Stimulated activated CD4-positive, alpha-beta T cell treated with anti-CD3 and anti-CD28 coated beads, Interleukin-12 subunit alpha, Interleukin-12 subunit beta, amount 100 ng/mL, for 4 hours (primary cell): ENCODE measurements at places on chromosomes 2 and 18.
A peak's percentile ranks its signal among the peaks of the same experiment; 100 is the strongest.

DNA sequence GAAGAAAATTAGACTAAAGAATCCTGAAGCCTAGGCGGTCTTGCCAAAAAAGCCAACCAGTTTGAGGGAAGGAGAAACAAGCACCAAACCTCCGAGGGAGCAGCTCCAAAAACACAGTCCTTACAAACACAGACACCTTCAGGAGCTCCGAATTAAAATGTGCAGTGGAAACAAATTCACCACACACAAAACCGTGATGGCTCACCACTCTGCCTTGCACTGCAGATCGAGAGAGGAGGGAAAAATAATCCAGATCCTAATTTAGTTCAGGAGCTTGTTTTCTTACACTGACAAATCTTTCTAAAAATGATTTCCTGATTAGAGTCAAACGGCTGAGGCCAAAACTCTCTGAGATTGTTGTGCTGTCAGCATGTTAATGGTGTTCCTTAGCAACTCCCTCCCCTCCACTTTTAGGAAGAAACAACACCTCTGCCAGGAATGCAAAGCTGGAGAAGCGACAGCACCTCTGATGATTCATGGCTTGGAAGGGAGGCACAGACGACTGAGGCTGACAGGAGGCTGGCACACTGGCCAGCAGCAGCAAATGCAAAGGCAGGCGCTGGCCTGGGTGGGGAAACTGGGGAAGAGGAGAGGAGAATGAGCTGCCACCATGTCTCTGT lies 249.4 kb upstream of the KLHL29 start:
- DNase-seq: no peak

DNA sequence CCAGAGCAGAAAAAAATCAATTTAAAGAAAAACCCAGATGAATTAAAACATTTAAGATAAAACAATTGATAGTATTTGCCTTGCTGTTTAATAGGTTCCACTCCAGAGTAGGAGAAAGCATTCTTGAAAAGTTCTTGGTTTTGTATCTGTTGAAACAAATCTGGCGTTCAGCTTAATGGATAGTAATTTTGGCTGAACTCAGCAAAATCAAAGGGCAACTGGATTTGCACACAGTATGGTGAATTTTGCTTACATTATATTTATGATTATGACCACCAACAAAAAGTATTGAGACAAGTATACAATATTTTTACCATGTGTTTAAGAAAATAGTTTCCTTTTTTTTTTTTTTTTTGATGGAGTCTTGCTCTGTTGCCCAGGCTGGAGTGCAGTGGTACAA lies 34.0 kb downstream of the SLC4A10 start:
- no peak for DNase-seq

DNA sequence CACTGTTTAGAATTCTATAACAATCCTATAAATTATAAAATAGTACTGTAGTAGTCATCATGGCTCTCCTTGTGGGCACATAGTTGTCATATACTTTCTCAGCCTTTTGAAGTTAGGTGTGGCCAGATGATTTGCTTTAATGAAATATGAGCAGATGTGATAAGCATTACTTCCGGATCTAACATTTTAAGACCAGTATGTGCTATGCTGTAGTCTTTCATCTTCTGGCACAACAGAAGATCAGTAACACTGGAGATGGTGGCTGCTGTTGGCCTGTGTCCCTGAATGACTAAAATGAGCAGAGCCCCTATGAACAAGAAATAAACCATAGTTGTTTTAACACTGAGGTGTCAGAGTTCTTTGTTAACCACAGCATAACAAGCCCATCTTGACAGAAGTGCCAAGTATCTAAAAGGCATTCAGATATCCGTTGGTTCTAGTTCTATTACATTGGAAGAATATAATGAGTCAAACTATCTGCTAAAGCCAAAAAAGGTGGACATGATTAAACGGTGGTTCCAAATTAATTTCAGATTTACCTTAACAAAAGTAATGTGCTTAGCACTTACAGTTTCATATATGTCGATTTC lies 6.3 kb downstream of the MEX3C start:
- no peak for DNase-seq

DNA sequence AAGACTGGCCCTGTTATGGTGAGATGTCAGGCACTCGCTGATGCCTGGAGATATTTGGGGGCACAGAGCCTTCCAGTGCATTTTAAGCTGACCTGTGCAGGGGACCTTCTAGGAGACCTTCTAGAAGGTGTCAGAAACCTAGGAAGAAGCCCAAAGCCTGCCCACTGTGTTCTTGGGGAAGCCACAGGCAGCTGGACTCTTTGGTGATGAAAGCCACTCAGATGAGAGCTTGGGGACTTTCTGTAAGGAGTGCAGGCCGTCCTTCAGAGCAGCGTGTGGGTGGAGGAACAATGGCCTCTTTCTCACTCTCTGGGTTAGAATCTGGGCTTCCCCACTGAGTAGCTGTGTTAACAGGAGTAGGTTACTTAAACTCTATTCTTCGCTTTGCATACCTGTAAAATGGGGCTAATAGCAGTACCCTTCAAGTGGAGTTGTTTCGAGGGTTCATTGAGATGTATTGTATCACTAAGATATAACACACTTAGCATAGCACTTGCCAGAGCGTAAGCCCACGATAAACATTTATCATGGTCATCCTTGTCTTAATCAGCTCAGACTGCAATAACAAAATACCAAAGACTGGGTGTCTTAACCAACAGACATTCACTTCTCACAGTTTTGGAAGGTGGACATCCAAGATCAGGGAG lies 322.3 kb upstream of the EPAS1 start:
- DNase-seq: no peak

DNA sequence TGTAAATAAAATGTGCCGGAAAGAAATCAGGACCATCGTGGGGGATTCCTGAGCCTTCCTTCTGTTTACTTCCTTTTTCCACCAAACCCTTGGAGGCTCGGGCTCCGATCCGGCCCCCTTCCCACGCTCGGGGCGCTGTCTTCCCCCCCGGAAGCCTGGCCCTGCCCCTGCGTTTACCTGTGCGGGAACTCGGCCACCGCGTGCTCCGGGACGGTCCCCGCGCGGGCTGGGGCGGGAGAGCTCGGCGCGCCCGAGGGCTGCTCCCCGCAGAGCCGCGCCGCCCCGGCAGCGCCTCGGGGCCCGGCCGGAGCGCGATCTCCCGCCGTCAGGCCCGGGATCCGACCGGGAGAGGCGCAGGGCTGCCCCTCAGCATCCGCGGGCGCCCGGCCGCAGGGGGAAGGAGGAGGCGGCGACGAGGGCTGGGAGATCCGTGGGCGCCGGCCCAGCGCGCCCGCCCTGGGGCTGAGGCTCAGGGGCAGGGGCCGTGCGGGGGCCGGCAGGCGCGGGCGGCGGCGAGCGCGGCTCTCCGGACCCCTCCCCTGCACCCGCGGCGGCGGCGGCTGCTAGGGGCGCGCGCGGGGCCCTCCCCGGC lies 435 bp downstream of the ADCY3 start:
- peak; percentile 39 for DNase-seq

GRCh38 chr2:161956738-161957137 lies 117.3 kb downstream of the DPP4 start:
- DNase-seq: no peak

- no peak for DNase-seq
These were observed 18.4 kb upstream of the CPO start for GRCh38 chr2:206920951-206921350.

DNA sequence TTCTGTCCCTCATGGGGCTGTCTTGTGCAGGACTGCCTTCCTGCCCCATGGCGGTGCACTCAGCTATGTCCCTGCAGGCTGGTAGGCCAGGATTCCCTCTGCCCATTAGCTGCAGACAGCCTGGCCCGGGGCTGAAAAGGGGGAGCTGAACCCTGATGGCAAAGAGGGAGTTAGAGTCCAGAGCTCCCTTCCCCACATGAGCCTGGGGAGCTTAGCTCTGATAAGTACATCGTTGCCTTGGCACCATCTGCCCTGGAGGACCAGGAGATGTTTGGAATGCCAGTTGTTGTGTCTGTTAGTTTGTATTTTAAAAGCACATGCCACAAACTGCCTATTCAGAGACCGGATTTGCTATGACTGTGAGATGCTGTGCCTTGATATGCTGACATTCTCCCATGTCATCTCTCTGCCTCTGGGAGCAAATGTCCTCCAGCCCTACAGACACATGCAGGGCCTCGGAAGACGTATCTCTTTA lies 65.1 kb upstream of the AFF3 start:
- no peak for DNase-seq

- no peak for DNase-seq
These were observed 149.2 kb upstream of the VWC2L start for GRCh38 chr2:214261683-214262082.

DNA sequence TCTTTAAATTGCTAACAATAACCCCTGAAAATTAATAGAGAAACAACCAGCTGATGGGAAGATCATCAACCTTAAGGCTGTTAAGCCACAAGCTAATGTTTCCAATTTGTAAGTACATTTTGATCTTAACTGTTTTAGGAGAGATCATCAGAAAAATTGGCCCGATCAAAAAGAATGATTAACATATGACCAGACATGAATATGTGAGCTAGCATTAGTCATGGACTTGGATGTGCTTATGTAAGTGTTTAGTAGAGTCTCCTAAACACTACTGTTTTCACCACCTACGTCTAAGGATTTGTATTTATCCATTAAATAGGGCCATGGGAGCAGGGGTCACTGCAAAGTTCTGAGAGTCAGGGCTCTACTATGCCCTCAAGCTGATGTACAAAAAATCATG lies 4.3 kb downstream of the LMAN1 start:
- DNase-seq: no peak

DNA sequence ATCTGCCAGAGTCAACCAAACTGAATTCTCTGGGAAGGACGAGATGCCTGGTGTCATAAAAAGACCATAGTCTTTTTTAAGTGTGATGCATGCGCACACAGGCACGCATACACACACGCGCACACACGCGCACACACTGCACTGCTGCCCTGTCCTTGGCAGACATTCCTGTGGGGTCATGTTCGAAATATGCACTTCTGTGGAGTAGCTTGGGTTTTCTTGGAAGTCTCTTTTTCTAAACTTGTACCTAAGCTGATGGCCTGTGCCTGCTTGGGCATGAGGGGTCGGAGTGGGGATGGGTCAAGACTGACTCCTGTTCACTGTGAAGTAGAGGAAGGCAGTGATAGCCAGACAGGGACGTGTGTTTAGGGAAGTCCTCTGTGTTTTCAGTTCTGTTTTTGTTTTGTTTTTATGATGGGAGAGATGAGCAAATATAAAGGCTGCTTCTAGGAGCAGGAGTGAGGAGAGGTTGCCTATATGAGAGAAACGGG lies 4.0 kb upstream of the RMC1 start:
- no peak for DNase-seq

DNA sequence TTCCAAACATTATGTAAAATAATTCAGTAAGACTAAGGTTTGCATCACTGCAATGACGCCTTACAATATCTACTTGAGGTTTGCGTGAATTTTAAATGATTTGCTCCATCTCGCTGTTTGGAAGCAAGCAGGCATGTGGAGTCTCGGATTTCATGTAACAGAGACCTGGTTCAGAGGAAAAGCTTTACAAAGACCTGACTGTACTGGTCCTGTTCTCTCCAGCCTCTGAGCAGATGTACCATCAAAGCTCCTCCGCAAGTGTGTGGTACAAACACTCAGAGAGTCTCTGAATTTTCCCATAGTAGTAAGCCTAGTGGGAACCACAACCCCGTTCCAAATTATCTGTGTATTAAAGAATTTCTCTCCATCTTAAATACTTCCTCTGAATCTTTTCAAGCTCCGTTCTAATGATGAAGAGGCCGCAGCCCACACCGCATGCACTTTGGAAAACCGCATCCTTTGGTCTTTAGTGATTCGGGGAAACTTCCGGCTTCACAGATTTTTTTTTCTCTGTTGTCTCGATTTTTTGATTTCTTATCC lies 728.1 kb upstream of the SOX11 start:
- DNase-seq: no peak

DNA sequence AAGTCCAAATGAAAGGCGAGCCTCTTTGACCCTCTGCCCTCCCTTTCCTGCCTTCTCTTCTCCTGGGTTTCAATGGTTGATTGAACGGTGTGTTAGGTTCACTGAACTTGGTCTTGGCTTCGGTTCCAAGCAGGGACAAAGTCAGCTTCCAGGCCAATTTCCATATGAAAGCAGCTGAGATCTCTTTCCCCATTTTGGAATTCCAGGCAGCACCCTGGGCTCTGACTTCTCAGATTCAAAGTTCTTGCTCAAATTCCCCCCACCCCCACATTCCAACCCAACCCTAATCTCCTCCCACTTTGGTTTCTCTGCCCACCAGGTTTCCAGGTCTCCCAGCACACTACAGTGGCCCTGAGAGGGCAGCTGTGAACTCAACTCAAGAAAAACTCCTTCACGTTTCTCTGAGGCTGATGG lies 231.0 kb downstream of the INSIG2 start:
- no peak for DNase-seq

DNA sequence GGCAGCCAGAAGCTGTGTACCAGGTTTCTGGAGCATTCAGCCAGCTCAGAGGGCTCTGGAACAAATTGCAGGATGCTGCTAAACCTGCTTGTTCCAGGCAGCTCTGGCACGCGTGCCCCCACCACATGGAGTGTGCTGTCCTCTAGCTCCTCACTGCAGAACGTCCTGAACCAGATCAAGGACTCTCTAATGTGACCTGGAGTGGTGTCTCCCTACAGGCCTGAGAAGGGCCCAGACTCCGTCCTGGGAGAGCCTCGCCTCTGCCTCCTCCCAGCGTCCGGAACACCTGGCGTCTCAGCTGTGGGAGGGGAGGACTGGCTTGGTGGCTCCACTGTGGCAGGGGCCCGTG lies 115.6 kb upstream of the GPC1 start:
- DNase-seq: no peak

DNA sequence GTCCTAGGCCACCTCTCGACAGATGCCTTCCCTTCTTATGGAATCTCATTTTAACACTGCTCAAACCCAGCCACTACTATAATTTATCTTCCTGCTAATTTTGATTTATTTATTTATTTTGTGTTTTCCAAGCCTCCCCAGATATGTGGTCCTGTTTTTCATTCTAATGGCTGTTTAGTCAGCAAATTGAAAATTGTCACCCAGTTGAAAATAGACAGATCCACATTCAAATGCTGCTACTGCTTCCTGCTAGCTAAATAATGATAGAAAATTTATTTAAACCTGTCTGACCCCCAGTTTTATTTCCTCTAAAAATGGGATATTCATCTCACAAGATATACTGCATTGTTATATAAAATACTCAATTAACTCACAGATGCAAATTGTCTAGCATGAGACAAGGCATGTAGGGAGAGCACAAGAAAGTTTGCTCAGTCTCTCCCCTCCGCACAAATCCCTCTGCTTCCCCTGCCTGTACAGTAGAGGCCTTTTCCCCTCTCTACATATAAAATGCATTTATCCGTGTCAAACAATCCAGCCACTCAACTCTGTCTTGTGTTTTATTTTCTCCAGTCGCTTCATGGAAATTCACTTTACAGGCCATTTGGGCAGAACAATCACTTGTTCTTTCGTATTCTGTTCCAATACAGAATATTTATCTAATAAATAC lies 389.9 kb downstream of the SOX11 start:
- no peak for DNase-seq

- no peak for DNase-seq
These were observed 138.9 kb downstream of the LTBP1 start for GRCh38 chr2:33085646-33086045.

- peak; percentile 21 for DNase-seq
These were observed at the start of gene ATOH8 for GRCh38 chr2:85753525-85754312. TSS of gene ATOH8 (plus strand) at chr2:85753991. CDS start at chr2:85754190, 199 bp downstream.

- no peak for DNase-seq
These were observed 36.8 kb downstream of the ACVR1 start for GRCh38 chr2:157839162-157839801.
